AG10803 (cell line): ENCODE measurements at places on chromosomes 11 and 22.

- DNase-seq = no peak
Observed at GRCh38 chr22:42945027-42945426, 69.9 kb downstream of the PACSIN2 start.

DNA sequence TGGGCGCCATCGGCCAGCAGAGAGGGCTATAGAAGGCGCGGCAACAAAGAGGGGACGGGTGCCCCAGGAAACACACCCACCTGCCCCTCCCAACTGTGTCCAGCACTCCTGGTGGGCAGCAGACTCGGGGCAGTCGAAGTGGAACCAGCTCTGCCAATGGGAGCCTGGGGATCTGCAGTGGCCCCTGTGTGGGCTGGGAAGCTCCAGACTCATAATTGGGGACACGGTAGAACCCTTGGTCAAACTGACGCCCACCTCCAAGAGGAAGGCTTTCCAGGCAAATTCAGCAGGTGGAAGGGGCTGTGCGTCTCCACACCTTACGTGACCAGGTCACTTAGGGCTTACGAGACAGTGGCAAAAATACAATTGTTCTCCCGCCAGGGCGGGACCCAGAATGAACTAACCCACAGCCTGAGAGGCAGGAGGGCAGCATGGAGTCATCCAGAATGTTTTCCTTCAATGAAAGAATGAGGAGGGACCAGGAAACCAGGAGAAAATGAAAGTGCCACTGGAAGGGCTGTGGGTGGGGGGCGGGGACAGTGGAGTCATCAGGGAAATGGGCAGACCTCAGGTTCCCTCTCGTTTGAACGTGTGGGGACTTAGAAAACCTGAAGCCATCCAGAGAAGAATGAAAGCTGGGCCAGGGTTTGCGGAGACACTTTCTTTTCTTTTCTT lies 53.2 kb upstream of the SHANK2 start:
- no peak for DNase-seq

GRCh38 chr11:8386134-8386864 lies 122.6 kb upstream of the LMO1 start:
- DNase-seq = no peak

GRCh38 chr11:84437071-84437980 lies 1151.2 kb upstream of the CCDC90B start:
- no peak for DNase-seq

DNA sequence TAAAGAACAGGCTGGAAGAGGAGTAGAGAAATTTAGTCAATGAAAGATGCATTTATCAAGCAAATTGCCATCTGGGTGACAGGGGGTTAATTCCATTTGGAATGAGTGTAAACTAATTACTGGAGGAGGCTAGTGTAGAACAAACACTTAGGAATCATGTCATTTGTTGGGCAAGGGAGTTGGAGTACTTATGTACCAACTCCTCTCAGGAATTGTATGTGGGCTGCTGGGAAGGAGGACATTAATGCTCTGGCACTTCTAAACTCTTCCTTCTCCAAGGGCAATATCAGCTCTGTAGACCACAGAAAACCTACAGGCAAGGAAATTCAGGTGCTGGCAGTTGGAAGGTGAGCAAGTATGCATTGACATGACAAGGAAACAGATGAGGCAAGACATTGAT lies 141.0 kb downstream of the MSANTD4 start:
- DNase-seq = no peak

DNA sequence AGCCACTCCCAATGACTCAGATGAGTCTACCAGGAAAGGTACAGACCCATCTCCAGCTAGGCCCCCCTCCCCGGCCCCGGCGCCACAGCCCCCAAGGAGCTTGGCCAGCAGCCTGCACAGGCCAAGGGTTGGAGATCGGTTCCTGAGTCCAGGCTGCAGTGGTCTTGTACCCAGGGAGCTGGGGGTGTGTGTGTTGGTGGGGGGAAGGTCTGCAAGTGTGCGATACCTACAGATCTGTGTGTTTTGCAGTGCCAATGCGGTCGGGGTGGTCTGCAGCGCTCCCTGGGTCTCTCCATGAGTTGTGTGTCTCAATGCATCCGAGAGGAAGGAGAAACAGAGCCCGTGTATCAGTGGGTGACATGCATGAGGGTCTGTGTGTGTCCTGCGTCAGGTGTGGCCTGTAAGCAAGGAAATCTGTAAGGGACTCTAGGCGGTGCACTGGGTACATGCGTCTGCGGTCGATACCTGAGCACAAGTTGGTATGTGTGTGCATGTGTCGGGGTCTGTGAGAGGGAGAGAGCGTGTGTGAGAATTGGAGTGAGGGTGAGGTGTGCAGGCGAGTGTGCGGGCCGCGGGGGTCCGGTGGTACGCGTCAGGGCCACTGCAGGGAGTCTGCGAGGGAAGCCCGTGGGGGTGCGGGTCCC lies 645 bp downstream of the CDC42BPG start:
- DNase-seq = no peak

GRCh38 chr11:128503245-128503991 lies 83.9 kb downstream of the ETS1 start:
- DNase-seq = peak; percentile 95

DNA sequence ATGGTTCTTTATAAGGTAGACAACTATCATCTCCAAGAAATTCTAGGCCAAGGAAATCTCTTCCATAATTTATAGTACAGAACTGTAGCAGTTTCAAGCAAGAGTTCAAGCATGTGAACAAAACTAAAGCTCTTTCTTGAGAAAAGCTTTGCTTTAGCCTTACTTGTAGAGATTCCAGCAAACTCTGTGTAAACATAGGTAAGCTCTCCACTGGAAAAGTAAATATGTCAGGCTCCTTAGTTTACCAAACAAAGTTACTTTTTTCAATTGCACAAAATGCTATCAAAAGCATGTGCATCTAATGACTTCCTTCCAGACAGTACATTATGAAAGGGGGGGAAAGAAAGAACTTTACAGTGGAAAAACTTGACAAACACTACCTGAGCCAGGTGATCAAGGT lies 125.0 kb downstream of the SIK3 start:
- DNase-seq = no peak

DNA sequence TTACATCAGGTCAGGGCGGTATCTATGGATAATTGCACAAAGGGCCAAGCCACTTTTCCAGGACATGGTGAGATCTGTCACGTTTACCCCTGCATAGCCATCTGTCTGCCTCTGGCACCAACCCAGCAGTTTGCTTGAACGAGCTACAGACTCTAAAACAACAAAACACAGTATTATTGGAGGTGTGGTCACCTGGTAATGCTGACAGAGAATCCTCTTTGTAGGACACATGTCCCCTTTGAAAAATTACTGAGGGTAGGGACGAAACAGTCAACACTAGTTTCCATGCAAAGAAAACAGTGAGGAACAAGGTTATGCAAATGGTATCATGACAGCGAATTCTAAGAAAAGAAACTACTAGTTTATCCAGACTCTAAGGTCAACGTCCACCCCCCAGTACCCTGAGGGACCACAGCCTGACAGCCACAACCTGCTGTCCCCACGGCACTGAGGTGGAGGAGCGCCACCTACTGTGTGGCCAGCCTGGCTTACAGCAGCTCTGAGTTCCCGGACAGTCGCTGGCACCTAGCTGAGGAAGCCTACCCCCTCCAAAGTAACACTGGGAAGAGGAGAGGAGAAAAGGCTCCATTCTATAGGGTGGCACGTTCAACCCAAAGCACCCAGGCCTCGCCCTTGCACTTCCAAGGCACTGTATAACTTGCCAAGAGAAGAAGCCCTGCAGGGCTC lies 117.4 kb upstream of the BID start:
- DNase-seq = no peak

GRCh38 chr11:71913756-71914526 lies 14.5 kb downstream of the XNDC1N start:
- peak; percentile 92 for DNase-seq
